ENCODE measurements at places on chromosomes 5 and 9.

- no peak for DNase-seq
These were observed 411.0 kb downstream of the MAT2B start for GRCh38 chr5:163916376-163916775.

- DNase-seq = no peak
These were observed 220 bp downstream of the NOTCH1 start for GRCh38 chr9:136545692-136545964.

DNA sequence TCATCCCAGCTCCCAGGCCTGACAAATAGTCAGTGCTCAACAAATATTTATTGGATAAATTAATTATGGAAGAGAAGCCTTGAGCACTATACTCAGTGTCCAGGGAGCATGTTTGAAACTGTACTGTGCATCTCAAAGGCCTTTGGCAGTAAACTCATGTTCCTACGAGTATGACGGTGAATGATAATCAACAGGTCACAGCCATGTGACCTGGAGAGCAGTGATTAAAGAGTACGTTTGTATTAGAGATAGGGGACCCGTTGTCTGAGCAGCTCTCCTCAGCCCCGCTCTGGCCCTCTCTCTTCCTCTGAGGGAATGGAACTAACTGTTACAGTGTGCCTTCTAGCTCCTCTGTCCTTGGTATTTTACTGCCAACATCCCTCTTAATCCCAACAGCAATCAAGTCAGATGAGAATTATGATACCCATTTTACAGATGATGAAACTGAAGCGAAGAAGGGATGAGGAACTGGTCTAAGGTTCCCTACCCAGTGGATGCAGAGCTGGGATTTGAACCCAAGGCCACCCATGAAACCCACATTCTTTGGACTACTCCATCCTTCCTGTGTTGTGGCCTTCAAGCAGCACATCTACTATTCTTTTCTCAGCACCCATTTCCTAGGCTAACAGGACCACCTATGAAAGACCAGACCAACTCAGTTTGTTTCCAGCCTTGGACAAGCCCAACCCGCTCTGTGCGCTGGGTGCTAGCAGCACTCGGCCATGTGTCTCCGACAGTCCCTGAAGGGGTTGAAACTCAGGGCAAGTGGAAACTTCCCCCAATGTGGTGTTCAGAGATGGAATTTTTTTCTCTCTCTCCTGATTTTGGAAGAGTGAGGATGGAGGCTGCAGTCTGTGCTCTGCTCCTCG, 34.9 kb downstream of the SPRY4 start:
- DNase-seq = no peak

GRCh38 chr5:134803821-134804220, 41.9 kb upstream of the C5orf24 start:
- no peak for DNase-seq

GRCh38 chr5:67221487-67222242, 25.1 kb upstream of the CD180 start:
- DNase-seq = no peak

GRCh38 chr5:174177531-174177930, 132.0 kb downstream of the NSG2 start:
- no peak for DNase-seq

DNA sequence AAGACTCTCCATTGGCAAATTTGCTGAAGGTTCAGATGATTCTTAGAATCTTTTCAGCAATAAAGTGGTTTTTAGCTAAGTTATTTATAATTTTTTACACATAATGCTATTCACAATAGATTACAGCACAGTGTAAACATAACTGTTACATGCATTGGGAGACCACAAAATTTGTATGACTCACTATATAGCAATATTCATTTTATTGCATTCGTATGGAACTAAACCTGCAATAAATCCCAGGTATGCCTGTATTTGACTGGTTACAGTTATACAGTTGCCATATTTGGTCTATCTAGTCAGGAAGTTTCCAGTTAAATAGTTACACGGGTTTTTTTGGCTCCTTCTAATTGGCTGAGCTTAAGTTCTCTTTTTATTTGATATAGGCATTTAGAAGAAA, 220.8 kb downstream of the MRPS30 start:
- no peak for DNase-seq

DNA sequence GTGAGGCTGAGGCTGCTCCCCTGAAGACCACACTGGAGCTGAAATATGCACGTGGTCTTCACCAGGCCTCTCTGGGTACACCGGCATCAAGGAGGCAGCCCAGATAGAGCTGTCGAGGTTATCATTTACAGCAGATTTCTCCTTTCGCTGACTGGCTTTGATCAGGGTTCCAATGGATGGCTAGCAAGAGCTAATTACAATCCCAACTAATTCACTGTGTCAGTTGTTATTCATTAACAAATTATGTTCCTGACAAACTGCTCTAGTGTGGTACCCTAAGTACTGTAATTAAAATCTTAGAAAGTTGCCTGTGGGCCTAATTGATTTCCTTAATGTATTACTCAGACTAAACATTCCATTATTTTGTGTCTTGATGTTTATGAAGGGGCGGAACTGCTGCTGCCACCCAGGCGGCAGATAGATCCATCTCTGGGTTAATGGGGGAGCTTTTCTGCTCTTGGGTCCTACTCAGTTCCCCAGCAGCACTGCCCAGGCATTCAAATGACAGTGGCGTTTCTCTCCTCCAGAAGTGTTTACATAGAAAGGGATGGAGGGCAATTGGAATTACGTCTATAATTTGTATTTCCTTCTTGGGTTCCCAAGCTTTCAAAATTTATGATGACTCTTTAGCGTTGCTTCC, 71.7 kb upstream of the RAD23B start:
- no peak for DNase-seq

- DNase-seq = no peak
These were observed 13.2 kb upstream of the SLC25A48 start for GRCh38 chr5:135821061-135821801.

DNA sequence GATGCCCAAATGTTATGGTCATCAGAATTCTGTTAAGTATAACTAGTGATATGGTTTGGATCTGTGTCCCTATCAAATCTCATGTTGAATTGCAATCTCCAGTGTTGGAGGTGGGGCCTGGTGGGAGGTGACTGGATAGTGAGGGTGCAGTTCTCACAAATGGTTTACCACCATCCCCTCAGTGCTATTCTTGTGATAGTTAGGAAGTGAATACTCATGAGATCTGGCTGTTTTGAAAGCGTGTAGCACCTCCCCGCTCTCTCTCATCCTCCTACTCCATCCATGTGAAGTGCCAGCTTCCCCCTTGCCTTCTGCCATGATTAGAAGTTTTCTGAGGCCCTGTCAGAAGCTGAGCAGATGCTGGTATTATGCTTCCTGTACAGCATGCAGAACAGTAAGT, 359.5 kb downstream of the TMEM167A start:
- DNase-seq = no peak

GRCh38 chr5:116573702-116574366, 789 bp downstream of the SEMA6A start:
- no peak for DNase-seq

GRCh38 chr9:130451004-130451390, 6.2 kb downstream of the ASS1 start:
- no peak for DNase-seq

GRCh38 chr5:115844321-115844817, 2.6 kb downstream of the AP3S1 start:
- no peak for DNase-seq

GRCh38 chr5:44697025-44697424, 111.7 kb upstream of the MRPS30 start:
- no peak for DNase-seq

- DNase-seq = no peak
These were observed 4.4 kb upstream of the ZNF484 start for GRCh38 chr9:92882276-92882675.

- no peak for DNase-seq
These were observed 30.2 kb upstream of the SLC9A3 start for GRCh38 chr5:554284-554988.

DNA sequence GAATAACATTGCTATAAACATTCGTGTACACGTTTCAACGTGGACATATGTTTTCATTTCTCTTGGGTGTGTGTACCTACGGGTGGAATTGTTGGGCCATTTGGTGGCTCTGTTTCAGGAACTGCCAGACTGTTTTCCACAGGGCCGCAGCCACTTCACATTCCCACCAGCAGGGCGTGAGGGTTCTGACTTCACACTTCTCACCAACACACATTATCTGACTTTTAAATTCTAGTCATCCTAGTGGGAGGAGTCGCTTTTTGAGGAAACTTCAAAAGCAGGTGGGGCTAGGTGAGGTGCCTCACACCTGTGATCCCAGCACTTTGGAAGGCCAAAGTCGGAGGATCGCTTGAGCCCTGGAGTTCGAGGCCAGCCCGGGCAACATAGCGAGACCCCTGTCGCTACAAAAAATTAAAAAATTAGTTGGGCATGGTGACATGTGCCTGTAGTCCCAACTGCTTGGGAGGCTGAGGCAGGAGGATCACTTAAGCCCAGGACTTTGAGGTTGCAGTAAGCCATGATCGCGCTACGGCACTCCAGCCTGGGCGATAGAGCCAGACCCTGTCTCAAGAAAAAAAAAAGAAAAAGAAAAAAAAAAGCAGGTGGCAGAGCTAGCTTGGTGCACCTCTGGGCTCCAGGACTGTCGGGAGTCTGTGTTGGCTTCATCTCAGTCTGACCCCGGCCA, 28.5 kb downstream of the TSPAN17 start:
- DNase-seq = no peak
